ENCODE measurements at places on chromosomes 3 and 15. TPM values are rescaled to one million over a fixed set of nuclear protein-coding genes. Genes with fewer than 3 reads are reported as not detected.
A peak's percentile ranks its signal among the peaks of the same experiment; 100 is the strongest.

Gene TFRC
- 53.5 TPM for polyA plus RNA-seq

Gene CCR9
- not detected for polyA plus RNA-seq

DNA sequence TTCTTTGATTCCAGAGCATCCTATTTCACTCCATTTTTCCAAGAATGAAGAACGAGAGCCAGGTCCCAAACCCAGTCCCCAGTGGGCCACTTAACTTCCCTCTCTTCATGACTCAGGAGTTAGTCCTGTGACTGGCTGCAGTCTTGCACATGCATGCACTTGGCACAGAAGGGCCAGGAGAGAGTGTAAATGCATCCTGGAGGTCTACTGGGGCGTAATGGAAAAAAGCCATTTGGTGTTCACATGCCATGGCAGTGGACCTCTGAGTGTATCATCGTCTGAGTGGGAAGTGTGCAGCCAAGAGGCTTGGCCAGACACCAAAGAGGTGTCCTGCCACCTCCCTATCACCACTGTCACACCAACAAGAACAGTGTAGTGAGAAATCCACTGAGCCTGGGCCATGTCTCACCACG, 15.1 kb upstream of the RFTN1 start:
- H3K27me3 ChIP-seq: no peaks in the 10 kb centered on the region
- H3K36me3 ChIP-seq: no peaks in the 10 kb centered on the region
- DNase-seq: no peak
- no peaks in the 10 kb centered on the region for H3K4me1 ChIP-seq
- H3K27ac ChIP-seq: no peak overlapping the region

DNA sequence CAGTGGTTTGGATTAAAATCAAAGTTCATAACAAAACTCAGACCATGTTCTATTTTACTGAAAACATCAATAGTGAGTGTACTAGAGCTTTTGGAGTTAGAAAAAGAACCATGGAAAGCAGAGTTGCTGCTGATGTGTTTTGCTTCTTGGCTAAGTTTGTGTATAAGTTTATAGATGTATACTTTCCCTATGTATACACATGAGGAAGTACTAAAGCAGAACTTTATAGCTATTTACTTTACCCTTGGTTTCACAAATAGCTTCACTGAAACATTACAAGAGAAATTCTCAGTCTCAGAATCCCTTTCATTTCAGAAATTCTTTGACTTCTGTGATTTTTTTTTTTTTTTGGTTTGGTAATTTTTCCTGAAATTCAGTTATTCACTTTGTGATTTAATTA, 229.0 kb downstream of the PTPRG start:
- H3K36me3 ChIP-seq: no peaks in the 10 kb centered on the region
- DNase-seq: no peak
- no peak overlapping the region for H3K27ac ChIP-seq

DNA sequence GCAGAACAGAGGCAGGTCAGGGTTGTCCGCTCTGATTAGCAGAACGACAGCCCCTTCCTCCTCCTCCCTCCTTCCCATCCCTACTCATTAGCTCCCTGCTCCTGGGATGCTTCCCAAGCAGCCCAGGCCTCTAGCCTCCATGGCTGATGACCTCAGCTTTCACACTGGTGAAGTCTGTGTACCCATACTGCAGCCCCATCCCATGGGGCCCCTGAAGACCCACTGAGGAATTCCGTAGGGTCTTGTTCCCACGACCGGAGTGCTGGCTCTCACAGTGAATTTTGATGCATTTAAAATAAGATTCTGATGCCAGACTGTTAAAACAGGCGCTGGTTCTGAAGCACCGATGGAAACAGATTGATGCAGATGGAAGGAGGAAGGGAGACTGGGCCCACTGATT, 36.1 kb downstream of the GOLGA6A start:
- no peak for DNase-seq
- H3K27ac ChIP-seq: no peak overlapping the region
- peaks cover 6% of the 10 kb centered on the region for H3K4me1 ChIP-seq
- H3K36me3 ChIP-seq: no peaks in the 10 kb centered on the region

DNA sequence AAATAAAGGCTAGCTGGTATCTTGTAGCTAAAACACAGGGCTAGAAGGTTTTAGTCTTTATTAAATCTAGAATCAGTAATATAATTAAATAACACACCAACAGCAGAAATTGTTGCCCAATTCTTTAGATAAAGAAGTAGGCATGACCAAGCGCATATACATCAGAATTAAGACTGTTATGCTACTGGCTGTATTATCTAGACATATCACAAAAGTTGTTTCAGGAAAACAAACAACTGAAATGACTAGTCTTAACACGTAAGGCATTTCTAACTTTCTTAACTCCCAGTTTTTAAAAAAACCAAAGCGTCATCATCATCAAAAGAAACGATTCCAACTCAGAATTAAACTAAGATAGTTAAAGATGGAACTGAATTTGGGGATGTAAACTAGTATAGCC, 55.4 kb downstream of the EMC4 start:
- H3K36me3 ChIP-seq: no peaks in the 10 kb centered on the region
- no peak overlapping the region for H3K27ac ChIP-seq
- no peak for DNase-seq
- no peaks in the 10 kb centered on the region for H3K4me1 ChIP-seq
- H3K4me3 ChIP-seq: no peak overlapping the region

DNA sequence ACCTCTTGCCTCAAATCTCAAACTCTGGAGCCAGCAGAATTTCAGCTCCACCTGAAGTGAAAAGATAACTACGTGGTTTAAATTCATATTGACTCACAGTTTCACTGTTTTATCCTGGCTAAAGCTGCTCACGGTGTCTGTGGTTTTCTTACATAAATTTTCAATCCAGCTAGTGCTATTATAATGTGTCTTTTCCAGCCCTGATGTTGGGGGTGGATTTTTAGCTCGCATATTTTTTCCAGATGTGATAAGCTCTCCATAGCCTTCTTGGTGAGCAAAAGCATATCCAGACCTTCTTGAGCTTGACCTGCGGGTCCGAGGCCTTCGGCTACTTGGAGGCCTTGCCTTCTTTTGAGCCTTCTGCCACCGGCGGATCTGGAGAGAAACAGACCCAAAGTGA, 239.3 kb downstream of the DTWD1 start:
- no peak overlapping the region for H3K27ac ChIP-seq
- H3K27me3 ChIP-seq: no peaks in the 10 kb centered on the region
- no peaks in the 10 kb centered on the region for H3K4me1 ChIP-seq

DNA sequence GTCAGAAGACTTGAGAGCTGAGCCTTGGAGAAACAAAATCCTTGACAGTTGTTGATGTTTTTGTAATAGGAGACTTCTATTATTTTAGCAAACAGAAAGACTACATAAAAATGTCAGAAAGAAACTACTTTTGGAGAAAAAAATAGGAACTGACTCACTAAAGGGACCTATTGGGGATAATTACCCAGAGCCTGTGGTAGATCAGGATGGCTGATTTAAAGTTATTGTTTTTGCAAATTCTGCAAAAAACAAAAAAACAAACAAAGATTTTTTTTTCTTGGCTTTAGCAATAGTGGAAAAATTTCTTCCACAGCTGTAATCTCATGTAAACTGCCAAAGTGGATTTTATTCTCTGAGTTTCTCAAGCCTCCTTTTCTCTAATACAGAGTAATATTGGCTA, 101.5 kb upstream of the SATB1 start:
- H3K4me3 ChIP-seq: no peak overlapping the region
- no peaks in the 10 kb centered on the region for H3K36me3 ChIP-seq
- H3K27me3 ChIP-seq: no peaks in the 10 kb centered on the region
- H3K4me1 ChIP-seq: no peaks in the 10 kb centered on the region

- DNase-seq: no peak
- no peaks in the 10 kb centered on the region for H3K36me3 ChIP-seq
- H3K27me3 ChIP-seq: no peaks in the 10 kb centered on the region
- H3K4me3 ChIP-seq: no peak overlapping the region
- H3K27ac ChIP-seq: no peak overlapping the region
- peaks cover under 1% of the 10 kb centered on the region for H3K4me1 ChIP-seq
Measured at GRCh38 chr3:172557515-172558220, 34.4 kb upstream of the TNFSF10 start.

Gene FOXB1
- polyA plus RNA-seq: not detected

Gene GOLGA8J
- polyA plus RNA-seq: not detected

Gene LHFPL4
- polyA plus RNA-seq: 0.91 TPM

DNA sequence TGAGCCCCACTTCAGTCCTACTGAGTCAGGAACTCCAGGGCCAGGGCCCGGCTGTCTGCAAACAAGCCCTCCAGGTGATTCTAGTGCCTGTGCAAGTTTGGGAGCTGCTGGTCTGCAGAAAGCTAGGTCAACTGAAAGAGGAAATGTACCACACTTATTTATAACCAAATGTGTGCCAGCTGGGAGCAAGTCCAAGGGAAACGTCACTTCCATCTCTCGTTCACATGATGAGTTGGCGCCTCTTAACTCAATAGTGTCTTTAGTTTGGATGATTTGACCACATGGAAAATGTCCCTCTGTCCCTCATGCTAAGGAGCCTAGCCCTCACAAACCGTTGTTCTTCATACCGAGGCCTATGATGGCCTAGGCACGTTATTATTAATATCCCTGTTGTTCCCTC, 43.2 kb downstream of the GOLGA8S start:
- H3K27me3 ChIP-seq: peaks cover 63% of the 10 kb centered on the region
- DNase-seq: no peak
- no peak overlapping the region for H3K27ac ChIP-seq
- no peaks in the 10 kb centered on the region for H3K4me1 ChIP-seq
- no peaks in the 10 kb centered on the region for H3K36me3 ChIP-seq
- no peak overlapping the region for H3K4me3 ChIP-seq

- H3K4me3 ChIP-seq: peak overlapping the region; percentile 86
- no peaks in the 10 kb centered on the region for H3K36me3 ChIP-seq
- DNase-seq: peak; percentile 87
- H3K27ac ChIP-seq: peak overlapping the region; percentile 93
Measured at GRCh38 chr15:83207009-83207659, 489 bp downstream of the HDGFL3 start.

- no peaks in the 10 kb centered on the region for H3K36me3 ChIP-seq
- no peak overlapping the region for H3K4me3 ChIP-seq
- H3K4me1 ChIP-seq: no peaks in the 10 kb centered on the region
- DNase-seq: no peak
- no peak overlapping the region for H3K27ac ChIP-seq
Measured at GRCh38 chr3:189393598-189393997, 221.8 kb downstream of the TPRG1 start.

Gene WDR53
- polyA plus RNA-seq: 9.3 TPM

DNA sequence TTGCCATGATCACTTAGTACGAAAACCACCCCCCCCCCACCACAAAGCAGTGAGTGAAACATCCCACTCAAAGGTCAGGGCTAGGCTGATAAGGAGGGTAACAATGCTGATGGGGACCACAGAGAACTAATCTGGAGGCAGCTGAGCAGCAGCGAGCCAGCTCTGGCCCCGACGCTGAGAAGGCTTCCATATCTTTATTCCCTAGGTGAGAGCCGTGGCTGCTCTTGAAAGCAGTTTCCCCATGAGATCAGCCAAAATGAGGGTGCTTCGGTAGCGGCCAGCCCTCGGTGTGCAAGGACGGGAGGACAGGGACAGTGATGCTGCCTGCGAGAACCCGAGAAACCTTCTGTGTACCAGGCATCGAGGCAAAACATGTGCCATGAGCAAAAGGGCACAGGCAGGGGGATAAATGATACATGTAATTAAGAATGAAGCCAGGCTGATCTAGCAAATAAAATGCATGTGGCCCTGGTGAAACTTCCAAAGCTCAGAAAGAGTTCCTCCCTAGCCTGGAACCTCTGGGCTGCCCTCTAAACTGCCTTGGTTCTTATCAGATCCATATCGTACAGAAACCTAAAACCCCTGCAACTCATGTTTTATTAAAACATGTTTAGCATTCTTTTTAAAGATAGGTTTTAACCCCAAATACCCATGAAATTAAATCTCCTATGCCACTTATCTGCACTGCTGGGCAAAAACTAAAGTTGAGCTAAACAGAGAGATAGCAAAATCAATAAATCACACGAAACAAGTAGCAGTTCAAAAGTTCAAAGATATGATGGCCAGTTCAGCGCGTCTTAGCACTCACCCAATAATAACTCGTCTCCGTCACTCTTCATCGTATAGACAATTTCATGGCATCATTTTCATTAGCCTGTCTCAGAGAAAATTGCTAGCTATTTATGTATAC, 337.3 kb downstream of the FOXP1 start:
- DNase-seq: peak; percentile 34

GRCh38 chr3:131020122-131020693, 6.4 kb downstream of the ASTE1 start:
- no peak overlapping the region for H3K4me3 ChIP-seq
- peaks cover 24% of the 10 kb centered on the region for H3K36me3 ChIP-seq
- H3K4me1 ChIP-seq: peaks cover 3% of the 10 kb centered on the region

Gene BOC
- 6.6 TPM for polyA plus RNA-seq

DNA sequence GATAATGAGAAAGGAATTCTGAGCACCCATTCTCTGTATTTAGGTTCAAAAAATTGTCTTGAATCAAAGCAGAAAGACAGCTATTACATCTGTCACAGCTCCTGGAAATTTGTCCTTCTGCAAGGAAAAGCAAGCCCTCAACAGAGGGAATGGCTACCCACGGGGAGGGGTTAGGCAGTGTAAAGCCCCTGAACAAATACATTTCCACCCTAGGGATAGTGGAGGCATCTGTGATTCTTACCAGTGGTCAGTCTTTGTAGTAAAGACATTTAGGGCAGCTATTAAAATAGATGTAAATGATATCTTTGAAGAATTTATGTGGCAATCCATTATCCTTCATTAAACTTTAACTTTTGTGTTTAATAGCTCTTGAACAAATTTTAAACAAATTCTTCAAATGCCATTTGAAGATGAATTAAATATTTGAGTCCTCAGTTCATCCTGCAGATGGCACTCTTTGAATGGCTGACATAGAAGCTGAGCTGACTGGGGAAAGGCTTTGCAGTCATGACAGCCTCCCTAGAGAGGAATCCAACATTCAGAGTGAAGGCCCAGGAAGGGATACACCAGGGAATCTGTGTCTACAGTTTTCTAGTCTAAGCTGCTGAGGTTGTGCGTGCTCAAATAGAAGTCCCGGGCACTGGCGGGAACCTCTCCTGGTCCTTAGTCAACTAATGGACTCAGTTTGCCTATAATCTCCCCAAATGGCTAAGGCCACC, 359.7 kb upstream of the ROPN1 start:
- H3K4me1 ChIP-seq: peaks cover 10% of the 10 kb centered on the region
- no peaks in the 10 kb centered on the region for H3K36me3 ChIP-seq
- H3K27ac ChIP-seq: no peak overlapping the region
- H3K27me3 ChIP-seq: no peaks in the 10 kb centered on the region
- no peak overlapping the region for H3K4me3 ChIP-seq

Gene CLDN11
- 2.2 TPM for polyA plus RNA-seq

DNA sequence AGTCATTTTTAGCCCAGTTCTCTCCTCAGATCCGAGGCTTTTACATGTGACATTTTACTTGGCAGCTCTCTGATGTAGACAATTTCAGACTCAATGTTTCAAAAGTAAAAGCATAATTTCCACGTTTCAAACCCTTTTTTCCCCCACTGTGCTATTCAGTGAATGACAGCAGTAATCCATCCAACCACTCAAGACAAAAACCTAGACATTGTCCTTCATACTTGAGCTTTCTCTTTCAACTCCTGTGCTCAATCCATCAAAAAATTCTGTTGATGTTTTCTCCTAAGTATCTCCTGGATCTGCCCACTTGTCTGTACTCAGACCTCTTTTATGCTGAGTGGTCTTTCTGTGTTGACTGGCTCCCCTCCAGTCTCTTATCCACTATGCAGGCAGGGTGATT, 214.7 kb downstream of the CHL1 start:
- H3K27me3 ChIP-seq: no peaks in the 10 kb centered on the region
- no peaks in the 10 kb centered on the region for H3K36me3 ChIP-seq
- DNase-seq: no peak
- no peak overlapping the region for H3K27ac ChIP-seq
- H3K4me1 ChIP-seq: no peaks in the 10 kb centered on the region

Data from SK-N-SH (cell line).